ENCODE measurements at places on chromosomes 13 and 19. TPM values are rescaled to one million over a fixed set of nuclear protein-coding genes. Genes with fewer than 3 reads are reported as not detected.

GRCh38 chr19:48396016-48396823 is 2.8 kb downstream of the GRIN2D start:
- no peaks in the 10 kb centered on the region for H3K36me3 ChIP-seq
- H3K27me3 ChIP-seq = peaks cover 32% of the 10 kb centered on the region
- DNase-seq = no peak
- peaks cover 18% of the 10 kb centered on the region for H3K4me1 ChIP-seq
- no peak overlapping the region for H3K4me3 ChIP-seq

DNA sequence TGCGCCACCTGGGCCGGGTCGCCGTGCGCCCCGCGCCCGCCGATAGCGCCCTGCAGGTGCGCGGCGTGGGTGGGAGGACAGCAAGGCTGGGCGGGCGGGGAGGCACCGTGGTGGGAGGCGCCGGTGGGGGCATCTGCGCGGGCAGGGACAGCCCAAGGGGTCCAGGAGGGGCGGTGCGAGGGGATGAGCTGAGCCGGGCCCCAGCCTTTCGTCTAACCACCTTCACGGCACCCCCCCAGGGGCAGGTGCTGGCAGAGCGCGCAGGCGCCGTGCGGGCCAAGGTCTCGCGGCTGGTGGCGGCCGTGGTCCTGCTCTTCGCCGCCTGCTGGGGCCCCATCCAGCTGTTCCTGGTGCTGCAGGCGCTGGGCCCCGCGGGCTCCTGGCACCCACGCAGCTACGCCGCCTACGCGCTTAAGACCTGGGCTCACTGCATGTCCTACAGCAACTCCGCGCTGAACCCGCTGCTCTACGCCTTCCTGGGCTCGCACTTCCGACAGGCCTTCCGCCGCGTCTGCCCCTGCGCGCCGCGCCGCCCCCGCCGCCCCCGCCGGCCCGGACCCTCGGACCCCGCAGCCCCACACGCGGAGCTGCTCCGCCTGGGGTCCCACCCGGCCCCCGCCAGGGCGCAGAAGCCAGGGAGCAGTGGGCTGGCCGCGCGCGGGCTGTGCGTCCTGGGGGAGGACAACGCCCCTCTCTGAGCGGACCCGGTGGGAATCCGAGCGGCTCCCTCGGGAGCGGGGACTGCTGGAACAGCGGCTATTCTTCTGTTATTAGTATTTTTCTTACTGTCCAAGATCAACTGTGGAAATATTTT is 3.1 kb downstream of the KISS1R start:
- no peaks in the 10 kb centered on the region for H3K36me3 ChIP-seq
- no peak overlapping the region for H3K27ac ChIP-seq
- H3K27me3 ChIP-seq = peaks cover 30% of the 10 kb centered on the region
- DNase-seq = no peak

DNA sequence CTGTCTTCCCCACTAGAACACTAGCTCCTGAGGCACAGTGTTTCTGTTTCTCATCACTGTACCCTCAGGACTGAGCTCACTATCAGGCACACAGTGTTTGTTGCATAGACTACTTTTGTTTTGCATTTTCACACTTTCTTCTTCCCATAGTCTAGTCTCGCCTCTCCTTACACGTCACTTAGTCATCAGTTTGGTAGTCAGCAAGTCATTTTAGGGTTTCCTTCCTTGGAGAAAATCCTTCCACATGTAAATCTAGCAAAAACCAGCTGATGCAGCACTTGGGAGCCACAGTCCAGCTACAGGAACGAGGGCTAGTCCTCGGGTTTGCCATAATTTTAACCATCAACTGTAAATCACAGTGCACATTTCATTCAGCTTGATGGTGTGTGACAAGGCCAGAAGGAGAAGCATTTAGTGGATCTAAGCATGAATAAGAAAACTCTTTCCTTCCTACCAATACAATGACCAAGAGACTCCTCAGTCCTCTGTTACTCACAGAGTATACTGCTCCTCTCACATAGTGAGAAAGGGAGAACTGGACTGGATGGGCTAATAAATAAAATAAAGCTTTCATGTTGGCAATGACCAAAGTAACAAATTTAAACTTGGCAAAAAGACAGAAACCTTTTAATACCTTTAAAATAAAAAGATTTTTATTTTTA is 221.0 kb downstream of the KLF12 start:
- no peaks in the 10 kb centered on the region for H3K36me3 ChIP-seq
- no peak overlapping the region for H3K4me3 ChIP-seq
- no peak for DNase-seq
- no peaks in the 10 kb centered on the region for H3K27me3 ChIP-seq

DNA sequence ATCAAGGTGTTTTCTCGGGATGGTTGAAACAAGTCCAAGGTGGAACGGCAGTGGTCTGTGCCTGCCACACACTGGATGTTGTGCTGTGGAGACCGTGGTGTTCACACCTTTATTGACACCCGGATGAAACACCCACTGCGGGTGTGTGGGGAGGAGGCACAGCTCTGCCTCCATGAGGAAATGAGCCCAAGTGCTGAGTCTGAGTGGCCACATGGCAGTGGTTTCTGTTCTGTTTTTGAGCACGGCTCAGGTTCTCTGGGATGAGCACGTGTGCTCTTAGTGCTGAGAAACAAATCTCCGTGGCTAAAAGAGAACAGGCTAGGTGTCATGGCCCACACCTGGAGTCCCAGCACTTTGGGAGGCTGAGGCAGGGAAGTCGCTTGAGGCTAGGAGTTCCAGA is 29.5 kb downstream of the UPF1 start:
- no peak overlapping the region for H3K27ac ChIP-seq
- peaks cover 97% of the 10 kb centered on the region for H3K36me3 ChIP-seq
- no peak for DNase-seq
- H3K4me1 ChIP-seq = peaks cover 6% of the 10 kb centered on the region

DNA sequence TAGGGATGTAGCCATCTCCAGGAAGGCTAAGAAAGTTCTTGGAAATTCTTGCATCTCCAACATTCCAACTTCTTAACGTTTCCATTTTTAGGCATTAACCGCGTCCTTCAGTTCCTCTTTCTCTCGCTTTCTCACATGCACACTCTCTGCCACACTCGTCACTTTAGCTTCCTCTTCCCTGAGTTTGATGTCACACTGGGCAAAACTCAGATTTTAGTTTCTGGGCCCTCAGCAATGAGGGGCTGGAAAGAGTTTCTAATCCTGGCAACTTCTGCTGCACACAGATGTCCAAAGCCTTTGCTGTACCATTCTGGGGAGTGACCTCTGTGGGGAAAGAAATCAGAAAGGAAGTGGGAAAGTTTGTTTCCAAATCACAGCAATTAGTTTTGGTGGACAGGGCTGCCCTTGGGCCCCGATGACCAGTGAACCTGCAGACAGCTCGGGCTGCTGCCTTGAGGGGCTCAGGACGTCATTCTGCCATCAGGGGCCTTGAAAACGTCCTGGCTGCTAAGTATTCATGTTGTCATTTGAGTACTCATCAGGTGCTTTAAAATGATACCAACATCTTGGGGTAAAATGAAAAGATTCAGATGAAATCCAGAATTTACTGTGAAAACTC is 89.3 kb downstream of the KL start:
- no peak overlapping the region for H3K27ac ChIP-seq
- peaks cover 45% of the 10 kb centered on the region for H3K36me3 ChIP-seq
- DNase-seq = no peak
- H3K4me1 ChIP-seq = peaks cover 9% of the 10 kb centered on the region
- H3K4me3 ChIP-seq = no peak overlapping the region

DNA sequence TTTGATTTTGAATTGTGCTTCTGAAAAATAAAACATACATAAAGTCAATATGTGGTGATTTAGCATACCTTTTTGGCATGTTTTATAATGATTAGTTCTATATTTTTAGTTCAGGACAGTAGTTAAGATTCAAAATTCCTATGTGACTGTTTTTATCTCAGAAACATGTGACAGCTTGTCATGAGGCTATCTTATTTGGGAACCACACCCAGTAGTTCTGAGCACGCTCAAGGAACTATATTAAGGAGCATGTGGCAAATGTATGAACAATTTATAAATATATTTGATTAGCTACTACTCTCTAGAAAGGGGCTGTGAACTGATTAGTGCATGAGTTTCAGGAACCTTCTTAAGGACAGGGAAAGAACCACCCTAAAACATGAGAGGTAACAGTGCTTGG is 38.8 kb downstream of the FGF9 start:
- DNase-seq = no peak
- no peaks in the 10 kb centered on the region for H3K27me3 ChIP-seq
- no peaks in the 10 kb centered on the region for H3K4me1 ChIP-seq
- no peak overlapping the region for H3K4me3 ChIP-seq
- H3K27ac ChIP-seq = no peak overlapping the region
- no peaks in the 10 kb centered on the region for H3K36me3 ChIP-seq

UQCR11 gene
- total RNA-seq = 52.0 TPM

KCNJ14 gene
- 1.2 TPM for total RNA-seq

Measured in thyroid gland (tissue), 4 donors.